Transverse colon (tissue), 4 donors: ENCODE measurements at places on chromosomes 7 and 10. TPM values are rescaled to one million over a fixed set of nuclear protein-coding genes. Genes with fewer than 3 reads are reported as not detected.
A peak's percentile ranks its signal among the peaks of the same experiment; 100 is the strongest.

GRCh38 chr10:100282907-100283306, 3.6 kb downstream of the BLOC1S2 start:
- DNase-seq: no peak

DNA sequence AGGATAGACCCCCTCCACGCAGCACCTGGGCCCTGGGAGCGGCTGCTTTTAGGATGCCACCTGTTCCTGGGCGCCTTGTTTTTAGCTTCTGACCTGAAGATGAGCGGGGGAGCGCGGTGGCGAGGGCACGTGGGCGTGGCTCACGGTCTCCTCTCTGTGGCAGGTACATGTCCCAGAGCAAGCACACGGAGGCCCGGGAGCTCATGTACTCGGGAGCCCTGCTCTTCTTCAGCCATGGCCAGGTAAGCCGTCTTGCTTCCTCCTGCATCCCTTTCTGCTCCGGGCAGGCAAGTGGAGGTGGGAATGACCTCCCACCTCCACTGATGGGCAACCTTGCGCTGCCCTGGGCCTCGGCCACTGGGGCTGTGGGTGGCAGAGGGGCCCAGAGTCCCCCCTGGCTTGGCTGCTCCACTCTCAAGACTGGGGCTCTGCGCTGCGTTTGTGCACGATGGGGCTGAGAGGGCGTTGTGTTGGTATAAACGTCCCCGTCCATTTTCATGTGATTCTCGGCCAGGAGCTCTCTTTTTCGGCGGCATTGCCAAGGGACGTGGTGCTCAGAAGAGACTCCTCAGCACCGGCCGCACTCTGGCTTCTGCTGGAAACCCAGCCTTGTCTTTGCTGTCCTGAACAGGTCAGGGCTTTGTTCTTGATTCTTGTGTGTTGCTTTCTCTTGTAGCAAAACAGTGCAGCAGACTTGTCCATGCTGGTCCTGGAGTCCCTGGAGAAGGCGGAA, 9.7 kb downstream of the GET4 start:
- DNase-seq: no peak

DNA sequence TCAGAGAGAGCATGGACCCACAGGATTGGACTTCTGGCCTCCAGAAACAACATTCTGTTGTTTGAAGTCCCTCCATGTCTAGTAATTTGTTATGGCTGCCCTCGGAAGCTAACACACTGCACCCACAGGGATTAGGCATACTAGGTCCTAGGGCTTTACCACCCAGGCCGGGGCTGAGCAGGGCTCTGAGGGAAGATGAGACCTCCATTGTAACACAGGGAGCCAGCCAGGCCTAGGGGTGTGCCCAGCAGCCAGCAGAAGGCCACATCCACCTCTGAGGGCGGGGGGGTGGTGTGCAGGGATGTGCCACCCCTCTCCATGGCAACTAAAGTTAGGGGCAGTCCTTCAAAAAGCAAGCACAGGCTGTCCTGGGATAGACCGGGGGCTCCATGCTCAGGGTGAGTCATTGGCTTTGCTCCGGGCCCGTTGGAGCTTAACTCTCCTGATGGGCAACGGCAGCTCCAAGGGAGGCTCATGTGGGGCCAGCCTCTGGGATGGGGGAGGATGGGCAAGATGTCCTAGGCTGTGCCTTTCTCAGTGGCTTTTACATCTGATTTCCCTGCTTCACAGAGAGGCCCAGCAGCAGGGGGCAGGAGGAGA, 96.6 kb upstream of the GPR26 start:
- no peak for DNase-seq

- DNase-seq: no peak
Measured at GRCh38 chr7:101896316-101896715, 78.9 kb downstream of the CUX1 start.

DNA sequence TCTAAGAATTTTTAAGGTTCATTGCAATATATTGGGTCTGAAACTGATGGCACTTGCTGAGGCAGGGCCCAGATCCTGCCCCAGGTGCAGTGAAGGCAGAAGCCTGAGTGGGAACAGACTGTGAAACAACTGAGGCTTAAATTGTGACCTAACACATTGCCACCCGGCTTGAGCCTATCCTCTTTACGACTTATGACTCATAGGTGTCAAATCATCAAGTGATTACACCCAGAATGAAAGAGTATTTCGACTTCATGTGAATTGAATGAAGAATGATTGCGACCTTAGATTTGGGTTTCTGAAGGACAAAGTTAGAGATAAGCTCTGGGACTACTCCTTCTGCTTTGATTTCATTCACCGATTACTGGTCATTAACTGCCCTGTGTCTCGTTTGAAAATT, 200.9 kb downstream of the CREB5 start:
- DNase-seq: no peak

GRCh38 chr10:112434988-112435619, 11.6 kb downstream of the ZDHHC6 start:
- no peak for DNase-seq

GRCh38 chr7:151572136-151572535, 52.4 kb upstream of the RHEB start:
- no peak for DNase-seq

DNA sequence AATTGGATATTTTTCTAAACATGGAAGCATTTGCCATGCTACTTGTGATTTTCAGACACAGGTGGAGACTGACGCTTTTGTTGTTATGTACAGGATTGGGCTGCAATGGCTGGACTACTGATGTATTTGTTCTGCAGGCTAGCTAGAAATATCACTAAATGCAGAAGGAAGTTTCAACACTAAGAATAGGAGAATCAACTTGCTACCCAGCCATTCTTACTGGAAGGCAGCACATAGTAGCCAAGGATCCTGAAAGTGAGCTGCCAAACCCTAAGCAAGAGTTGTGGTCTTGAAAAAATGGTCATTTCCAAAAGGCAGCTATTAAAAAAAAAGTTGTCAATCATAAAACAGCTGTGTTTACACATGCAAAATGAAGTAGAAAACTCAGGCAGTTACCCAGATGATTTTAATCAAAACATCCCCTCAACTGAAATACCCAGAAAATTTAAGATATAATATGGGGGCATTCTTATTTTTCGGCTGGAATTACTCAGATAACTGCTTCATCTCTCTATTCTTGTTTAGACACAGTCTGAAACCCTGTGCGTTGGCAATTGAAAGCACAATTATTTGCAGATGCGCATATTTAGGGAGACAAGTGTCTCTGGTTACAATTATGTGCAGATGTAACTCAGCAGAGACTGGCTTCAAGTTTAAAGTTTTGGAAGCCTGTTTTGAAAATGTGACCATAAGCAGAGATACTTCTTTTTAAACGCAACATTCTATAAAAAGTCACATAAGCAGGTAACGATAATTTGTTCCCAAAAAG, 31.2 kb downstream of the GFRA1 start:
- no peak for DNase-seq

- DNase-seq: no peak
Measured at GRCh38 chr7:24368161-24368560, 84.2 kb downstream of the NPY start.

DNA sequence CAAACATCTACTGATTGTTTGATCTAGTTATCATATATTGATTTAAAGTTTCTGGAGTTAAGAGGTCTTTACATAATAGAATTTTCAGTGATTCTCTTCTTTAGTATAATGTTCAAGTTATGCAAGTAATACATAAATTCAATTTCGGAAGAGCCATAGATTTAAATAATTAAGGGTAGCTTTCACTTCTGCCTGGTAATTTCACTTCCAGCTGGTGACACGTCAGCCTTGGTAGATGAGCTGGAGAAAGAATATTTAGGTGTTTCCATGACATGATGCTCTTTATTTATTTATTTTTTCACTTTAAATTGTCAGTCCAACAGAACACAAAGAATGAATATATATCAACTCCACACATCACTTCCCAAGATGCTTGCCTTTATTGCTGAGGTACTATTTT, 5.2 kb upstream of the OTUD1 start:
- no peak for DNase-seq

- peak; percentile 65 for DNase-seq
Measured at GRCh38 chr7:42876182-42877068, 35.4 kb downstream of the C7orf25 start.

DNA sequence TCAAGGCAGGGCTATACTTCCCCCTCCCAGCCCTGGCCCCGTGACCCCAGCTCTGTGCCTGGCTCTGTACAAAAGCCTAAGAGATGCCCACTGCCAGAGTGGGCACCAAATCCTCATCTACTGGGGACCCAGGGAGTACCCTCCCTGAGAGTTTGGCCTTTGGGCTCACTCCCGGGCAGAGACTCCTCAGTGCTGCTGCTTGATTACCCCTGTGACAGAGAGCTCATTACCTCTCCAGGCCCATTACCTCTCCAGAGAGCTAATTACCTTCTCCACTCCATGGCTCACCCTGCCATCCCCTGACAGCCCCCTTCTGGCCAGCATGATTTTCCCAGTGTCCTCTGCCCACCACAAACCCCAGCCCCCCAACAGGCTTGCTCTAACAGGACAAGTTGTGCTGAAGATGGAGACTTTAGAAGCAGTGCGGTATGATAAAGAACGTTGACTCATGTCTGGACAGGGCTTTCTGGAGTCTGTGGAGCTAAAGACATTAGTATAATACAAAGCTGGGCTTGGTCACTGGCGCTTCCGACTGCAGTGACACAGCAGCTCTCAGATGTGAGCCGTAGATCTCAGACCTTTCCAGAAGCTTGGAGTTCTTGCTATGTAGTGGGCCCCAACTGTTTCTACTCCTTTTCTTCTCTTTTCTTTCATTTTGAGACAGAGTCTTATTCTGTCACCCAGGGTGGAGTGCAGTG, 111.3 kb upstream of the KCTD7 start:
- no peak for DNase-seq

DNA sequence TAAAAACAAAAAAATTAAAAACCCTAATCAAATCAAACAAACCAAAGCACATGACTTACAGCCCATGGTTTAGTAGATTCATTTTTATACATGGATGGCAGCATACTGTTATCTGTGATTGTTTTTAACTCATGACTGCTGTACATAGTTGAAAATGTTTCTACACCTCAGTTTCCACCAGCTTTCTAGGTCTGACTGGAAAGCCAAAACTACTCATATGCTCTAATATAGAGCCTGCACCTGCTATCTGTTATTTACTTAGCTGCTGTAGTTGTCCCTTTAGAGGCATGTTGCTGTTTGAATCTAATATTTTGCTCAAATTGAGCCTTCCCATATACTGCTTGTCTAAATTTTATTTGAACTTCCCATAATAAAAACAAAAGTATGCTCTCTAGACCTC, 289.9 kb upstream of the LRRN3 start:
- no peak for DNase-seq

DNA sequence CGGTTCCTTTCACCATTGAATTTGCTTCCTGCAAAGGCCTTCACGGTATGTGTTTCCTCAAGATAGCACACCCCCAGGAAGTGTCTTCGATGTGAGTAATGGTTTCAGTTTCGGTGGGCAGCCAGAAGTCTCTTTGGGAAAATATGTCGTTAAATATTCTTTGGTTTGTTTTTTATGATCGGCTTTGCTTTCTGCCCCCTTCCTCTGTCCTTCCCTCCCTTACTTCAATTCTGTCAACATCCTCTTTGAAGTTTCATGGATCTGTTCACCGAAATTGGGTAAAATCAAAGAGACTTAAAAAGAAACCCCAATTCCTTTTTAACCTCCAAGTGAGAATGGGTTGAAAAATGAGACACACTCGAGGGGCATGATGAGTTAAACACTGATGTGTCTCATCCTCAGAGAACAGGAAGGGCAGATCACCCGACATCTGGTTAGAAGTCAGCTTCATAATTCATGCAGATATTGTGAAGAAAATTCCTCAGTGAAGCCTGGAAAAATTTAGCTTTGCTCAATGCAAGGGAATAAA, 170.8 kb upstream of the HABP2 start:
- DNase-seq: no peak

GRCh38 chr7:46885167-46885566, 696.7 kb downstream of the TNS3 start:
- DNase-seq: no peak

DNA sequence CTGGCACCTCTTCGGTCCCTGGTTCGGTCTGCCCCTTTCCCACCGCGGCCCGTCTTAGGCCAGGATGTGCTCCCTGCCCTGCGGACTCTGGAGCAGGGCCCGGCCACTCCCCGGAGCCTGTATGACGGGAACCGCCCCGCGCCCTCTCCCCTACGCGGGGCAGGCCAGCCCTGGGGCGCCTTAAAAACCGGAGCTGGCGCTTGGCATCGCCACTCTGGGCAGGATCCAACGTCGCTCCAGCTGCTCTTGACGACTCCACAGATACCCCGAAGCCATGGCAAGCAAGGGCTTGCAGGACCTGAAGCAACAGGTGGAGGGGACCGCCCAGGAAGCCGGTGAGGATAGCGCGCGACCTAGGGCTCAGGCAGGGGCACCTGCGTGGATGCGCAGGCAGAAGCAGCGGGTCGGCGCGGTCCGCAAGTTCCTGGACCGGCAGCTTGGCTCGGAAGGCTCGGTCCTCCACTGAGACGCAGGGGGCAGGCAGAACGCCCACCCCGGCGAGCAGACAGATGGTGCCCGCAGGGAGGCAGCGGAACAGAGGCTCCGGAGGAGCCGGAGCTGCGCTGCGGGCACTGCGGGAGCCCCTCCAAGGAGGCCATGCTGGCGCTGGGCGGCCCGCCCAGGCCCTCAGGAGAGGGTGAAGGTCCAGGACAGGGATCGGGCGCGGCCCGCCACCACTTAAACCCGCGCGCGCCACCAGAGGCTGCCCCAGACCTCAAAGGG, at the start of gene ADIRF:
Gene ADIRF (plus strand): TSS at position 212 of the 723 bp plus-strand sequence. CDS start 63 bp downstream, at position 275.
- peak; percentile 84 for DNase-seq

- DNase-seq: no peak
Measured at GRCh38 chr10:10617686-10618085, 400.0 kb upstream of the CELF2 start.

DNA sequence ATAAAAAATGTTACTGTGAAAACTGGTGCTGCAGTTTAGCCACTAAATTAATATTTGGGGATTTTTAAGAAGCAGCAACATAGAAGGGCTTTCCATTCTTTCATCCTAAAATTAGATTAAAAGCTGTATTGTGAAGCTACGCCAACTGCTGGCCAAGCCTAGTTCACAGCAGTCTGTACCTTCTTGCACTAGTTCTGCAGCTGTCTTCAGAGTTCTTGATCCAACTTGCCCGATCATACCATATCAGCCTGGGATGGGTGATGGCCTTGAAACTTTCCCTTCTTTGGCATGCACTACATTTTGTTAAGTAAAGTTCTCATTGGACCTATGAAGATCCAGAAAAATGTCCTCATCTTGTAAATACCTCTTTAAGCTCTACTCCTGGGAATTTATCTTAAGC, 20.3 kb upstream of the PANK1 start:
- no peak for DNase-seq

Gene FRMPD2
- total RNA-seq: not detected

Gene MALSU1
- total RNA-seq: 50.1 TPM

Gene AQP1
- total RNA-seq: 29.2 TPM

Gene TLX1
- 0.60 TPM for total RNA-seq

Gene ANKRD1
- total RNA-seq: not detected

Gene DRGX
- not detected for total RNA-seq

Gene DPYSL4
- 0.79 TPM for total RNA-seq

Gene GPR15LG
- total RNA-seq: 197 TPM

Gene CLDN4
- 1,122 TPM for total RNA-seq

Gene PWWP2B
- total RNA-seq: 45.9 TPM

Gene TMEM236
- total RNA-seq: 16.9 TPM

Gene PLEKHS1
- total RNA-seq: 1.4 TPM

Gene PNLIP
- not detected for total RNA-seq

Gene ANKRD2
- total RNA-seq: not detected

Gene PRF1
- total RNA-seq: 4.2 TPM
